Cortex of kidney (tissue), 1 donor: ENCODE measurements at places on chromosomes 4 and X.

GRCh38 chr4:17142232-17142711, 243.8 kb upstream of the LDB2 start:
- no peak for DNase-seq

- DNase-seq, result no peak
These were observed 126.0 kb upstream of the LDB2 start for GRCh38 chr4:17024425-17024824.

DNA sequence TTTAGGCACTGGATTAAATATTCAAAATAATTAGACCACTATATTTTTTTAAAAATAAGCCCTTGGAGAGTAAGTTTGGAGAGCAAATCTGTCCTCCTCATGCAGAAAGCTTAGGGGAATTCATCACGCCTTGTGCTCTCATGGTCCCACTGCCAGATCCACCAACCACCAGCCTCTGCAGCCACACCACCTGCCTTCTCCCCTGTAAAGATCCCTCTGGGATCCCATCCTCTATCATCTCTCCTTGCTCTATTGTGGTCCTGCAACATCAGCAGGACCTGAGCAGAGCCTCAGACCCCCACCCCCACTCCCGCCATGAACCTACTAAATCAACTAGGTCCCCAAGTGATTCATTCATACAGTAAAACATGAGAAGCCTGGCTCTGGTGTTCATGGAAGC, 482.6 kb upstream of the GALNT7 start:
- no peak for DNase-seq

DNA sequence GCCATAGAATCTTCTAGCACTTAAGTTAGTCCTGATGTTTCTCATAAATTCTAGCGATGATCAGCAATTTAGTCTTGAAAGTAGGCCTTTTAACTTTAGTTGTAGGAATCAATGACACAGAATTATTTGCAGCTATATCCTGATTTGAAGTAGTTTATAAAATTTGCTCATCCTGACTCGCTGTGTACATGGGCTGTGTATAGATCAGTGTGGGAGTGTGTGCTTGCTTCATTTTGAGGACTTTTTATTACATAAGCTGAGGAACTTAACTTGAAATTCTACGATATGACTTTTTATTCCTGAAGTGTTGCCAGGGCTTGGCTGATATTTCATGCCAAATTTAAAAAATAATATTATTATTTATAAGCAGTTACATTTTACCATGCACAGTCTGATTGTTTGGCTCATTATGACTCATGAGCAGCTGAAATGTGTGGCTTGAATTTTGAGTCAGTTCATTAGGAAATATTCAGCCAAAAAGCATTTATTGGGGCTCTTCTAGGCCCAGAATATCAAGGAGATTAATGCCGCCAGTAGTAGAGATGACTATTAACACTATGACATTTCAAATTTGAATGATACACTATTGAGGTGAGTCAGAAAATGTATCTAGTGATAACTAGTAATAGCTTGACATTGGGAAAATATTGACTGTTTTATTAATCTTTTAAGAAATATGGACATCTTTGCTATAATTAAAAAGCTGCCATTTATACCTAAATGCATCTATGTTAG, 128.9 kb upstream of the LIMCH1 start:
- no peak for DNase-seq

DNA sequence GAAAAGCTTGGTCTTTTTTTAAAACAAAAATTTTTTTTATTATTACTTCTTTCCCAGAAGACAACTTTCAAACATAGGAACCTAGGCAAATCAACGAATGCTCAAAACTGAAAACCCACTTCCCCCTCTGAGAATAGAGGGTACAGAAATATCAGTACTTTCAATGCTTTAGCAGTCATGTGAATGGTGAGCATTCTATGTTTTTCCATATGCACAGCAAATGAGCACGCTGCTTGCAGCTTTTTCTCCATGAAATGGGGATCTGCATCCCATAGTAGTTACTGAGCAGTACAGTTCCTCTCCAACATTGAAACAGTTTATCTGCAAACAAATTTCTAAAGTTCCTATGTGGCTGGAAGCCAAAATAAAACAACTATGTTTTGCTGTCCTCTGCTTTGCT, 108.4 kb upstream of the BMP2K start:
- no peak for DNase-seq

- no peak for DNase-seq
These were observed 12.6 kb downstream of the TLR8 start for GRCh38 chrX:12919051-12919450.

DNA sequence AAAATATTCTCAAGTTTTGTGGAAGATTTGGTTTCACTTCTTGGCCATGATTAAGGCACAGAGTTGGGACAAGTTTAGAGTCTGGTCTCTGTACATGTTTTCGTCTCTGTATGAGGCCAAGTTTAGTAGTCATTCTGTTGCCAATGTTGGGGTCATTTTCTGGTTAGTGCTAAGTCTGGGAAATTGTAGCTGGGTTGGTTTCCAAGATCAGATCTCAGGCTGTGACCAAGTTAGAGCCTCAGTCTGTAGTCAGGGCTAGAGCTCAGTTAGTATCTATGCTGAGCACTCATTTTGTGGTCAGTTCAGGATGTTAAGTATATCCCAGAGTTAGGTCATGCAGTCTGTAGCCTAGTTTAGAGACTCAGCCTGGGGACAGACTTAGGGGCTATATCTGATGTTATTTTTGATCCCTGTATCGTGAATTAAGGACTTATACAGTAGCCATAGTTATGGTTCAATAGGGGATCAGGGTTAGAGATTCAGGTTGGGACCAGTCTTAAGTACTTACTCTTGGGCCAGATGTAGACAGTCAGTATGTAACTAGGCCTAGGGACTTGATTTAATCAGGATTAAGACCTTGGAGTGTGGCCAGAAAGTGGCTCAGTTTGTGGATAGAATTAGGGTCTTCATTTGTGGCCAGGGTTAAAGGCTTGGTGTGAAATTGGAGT, 6.6 kb upstream of the ENOX2 start:
- no peak for DNase-seq

- DNase-seq, result no peak
These were observed 63.7 kb downstream of the ZFYVE28 start for GRCh38 chr4:2354760-2355159.

DNA sequence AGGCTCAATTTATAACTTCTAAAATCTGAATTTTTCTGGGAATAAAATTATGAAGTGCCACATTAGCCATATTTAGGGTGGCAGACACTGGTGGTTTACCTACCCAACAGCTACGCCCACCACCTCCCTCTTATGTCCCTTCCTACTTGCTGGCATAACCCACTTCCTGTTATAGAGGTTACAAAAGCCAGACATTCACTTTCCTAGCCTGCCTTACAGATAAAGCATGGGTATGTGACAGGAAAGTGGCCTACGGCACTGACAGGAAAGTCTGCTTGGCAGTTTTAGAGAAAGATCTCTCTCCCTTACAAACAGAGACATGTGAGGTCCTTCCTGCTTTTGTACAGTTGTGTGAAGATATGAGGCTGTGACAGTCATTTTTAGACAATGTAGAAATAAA, 12.4 kb downstream of the DDX53 start:
- DNase-seq, result no peak

DNA sequence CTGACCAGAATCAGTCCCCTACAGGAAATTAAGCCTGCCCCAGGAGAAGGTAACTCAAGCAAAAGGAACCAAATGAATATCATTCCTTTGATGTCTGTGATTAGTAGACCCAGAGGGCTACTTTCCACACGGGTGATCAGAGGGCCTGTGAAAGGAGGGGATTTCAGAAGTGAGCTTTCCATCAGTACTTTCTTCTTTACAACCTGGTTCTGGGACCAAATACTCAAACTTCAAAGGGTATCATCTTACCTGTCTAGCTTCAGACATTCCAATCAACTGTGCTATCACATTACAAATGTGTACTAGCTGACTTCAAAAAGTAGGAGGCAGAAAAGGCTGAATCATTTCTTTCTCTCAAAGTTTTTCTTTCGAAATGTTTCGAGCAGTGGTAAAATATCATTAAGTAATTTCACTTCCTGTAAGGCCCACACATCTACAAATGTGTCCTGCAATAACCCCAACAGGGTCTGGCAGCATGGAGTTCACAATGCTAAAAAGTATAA, 23.9 kb downstream of the ACSL4 start:
- no peak for DNase-seq

GRCh38 chrX:85922821-85923220, 124.5 kb downstream of the CHM start:
- no peak for DNase-seq

GRCh38 chrX:19613645-19614323, 98.5 kb upstream of the MAP3K15 start:
- DNase-seq, result no peak

DNA sequence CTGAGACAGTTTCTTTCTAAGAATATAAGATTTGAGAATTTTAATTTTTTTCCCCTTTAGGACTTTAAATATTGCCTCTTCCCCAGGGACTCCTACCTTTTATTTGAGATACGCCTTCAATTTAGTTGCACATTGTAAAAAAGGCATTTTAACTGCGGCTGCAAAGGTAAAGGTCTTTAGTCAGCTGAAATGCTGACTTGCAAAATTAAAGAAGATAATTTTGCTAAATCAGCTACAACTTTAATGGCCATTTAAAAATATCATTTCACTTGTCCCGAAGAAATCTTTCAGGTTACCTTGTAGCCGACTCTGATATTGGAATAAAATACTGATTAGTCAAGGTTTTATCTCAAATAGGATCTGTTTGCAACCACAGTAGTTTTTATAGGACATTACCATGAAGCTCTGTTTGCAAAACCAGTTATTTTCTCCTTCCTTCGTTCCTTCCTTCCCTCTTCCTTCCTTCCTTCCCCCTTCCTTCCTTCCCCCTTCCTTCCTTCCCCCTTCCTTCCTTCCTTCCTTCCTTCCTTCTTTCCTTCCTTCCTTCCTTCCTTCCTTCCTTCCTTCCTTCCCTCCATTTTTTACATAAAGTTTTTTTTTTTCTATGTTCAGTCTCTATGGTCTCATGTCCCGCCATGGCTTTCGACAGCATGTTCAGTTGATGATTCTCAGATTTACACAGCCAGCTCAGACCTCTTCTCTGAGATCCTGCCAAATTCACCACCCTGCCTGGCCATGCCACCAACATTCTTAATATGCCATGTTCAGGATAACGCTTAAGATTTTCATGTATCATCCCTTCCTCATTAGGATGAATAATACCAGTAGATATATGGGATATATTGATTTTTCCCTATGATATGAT, 405.4 kb upstream of the PRKX start:
- DNase-seq, result no peak

GRCh38 chr4:113564493-113564892, 197.0 kb downstream of the CAMK2D start:
- no peak for DNase-seq

GRCh38 chrX:129695535-129695934, 40.8 kb upstream of the APLN start:
- DNase-seq, result no peak

DNA sequence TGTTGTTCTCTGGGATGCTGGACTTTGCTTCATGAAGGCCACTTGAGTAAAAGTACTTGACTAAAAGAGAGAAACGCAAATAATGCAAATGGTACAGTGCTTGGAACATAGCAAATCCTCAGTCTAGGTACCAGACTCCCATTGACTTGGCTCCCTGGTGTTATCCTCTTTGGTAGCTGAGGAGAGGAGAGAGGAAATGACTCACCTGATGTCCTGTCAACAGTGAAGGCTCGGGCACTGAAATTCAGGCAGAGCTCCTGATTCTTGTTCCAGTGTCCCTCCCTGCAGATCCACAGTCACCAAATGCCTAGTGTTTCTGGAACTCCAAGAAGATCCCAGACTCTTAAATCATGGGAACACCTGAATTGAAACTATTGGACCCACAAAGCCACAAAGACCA, 22.5 kb upstream of the TCEAL4 start:
- DNase-seq, result no peak

- DNase-seq, result no peak
These were observed 90.8 kb downstream of the AFF1 start for GRCh38 chr4:87025614-87026041.

DNA sequence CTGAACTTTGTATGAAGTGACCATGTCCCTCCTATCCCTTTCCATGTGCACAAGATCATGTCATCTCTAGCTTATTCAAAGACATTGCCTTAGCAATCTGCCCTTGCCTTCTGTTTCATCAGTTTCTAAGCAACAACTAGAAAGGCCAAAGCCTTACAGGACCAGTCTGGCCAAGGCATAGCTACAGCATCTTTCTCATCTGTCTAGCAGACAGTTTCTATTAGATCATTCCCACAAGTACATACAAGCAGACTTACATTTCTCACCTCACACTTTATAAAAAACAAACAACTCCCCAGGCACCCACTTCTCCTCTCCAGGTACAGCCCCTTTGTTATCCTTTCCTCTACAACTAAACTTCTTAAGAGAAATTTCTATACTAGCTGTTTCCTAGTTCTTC, 188.7 kb upstream of the AADAT start:
- no peak for DNase-seq

DNA sequence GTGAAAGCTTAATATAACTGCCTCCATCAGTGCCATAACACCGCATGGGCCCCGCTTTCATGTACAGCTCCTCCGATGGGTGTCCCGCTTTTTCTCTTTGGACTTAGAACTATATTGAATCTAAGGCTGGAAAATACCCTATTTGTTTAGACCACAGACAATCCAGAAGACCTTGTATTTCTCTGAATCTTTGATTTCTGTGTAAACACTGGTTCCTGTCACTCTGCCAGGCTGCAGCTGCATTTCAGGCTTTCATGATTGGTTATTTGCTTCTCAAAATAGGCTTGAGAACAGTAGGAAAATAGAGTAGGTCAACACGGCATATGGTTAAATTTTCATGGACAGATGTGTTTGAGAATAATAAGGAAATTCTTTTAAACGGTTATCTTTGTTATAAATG, 80.0 kb downstream of the NWD2 start:
- DNase-seq, result no peak

DNA sequence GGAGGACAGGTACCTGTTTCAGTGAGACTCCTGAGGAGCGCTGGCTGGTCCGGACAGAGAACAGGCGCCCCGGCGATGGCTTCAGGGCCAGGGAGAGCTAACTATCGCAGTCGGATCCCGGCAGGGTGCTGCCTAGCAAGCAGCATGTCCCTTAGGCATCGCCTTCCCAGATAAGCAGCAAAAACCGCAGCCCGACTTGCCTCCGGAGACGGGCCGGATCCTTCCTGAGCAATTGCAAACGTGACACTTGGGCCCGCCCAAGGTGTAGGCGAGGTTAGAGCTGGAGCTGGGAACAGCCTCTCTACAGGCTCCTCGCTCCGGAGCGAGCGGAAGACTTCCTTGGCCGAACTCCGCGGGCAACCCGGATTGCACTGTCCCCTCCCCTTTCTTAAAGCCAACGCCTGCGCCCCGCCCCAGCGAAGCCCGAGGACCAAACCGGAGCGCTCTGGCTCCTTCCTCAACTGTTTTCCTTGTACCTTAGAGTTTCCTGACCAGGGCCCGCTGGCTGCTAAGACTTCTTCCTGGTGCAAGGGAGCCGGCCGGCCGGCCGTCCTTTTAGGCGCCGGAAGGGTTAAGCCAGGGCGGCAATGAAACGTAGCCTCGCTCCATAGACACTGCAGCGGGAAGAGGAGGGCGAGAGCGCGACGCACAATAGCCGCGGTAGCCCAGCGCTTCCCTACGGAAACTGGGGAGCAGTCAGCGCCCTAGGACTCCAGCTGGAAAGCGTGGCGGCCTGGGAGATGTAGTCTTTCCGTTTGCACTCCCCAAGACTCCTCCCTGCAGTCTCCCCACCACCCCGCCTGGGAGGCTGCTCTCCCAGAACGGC, at the start of gene OPHN1:
Gene OPHN1 (minus strand): TSS at position 341 of the 826 bp plus-strand sequence. CDS start 475 bp downstream, outside the sequence.
- DNase-seq, result peak; percentile 9

- DNase-seq, result no peak
These were observed 52.8 kb downstream of the NPFFR2 start for GRCh38 chr4:72084587-72085011.
